ENCODE measurements at places on chromosomes 1 and 21.

- no peak for DNase-seq
Measured at GRCh38 chr1:193141804-193142203, 20.0 kb downstream of the CDC73 start.

DNA sequence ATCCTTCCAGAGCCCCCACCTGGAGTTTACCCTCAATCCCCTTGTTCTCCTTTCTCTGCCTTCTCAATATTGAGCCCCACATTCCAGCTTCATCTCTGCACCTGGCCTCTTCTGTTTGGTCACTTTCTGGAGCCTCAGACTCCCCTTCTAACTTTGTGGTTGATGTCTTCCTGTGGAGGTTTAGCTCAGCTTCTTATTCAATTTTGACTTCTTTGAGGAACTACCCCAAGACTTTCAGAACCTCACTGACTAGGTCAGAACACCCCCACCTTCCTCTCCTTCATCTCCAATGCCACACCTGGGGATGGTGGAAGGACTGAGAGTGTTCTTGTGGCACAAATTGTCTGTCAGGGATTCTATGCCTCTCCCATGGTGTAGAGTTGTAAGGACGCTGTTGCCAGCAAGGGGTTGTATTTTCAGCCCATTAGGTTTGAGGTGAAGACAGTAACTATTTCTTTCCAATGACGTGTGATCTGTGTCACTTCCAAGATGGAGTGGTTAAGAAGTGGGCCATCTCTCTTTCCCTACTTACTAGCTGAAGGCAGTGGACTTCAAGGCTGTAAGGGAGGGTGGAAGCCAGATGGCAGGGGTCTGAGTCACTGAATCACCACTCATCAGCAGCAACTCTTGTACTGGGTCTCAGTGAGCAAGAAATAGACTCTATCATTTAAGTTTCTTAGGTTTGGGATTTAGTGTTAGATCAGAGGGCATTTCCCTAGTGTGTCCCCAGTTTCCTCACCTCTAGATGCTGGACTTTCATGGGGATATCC is 80.6 kb downstream of the PAPPA2 start:
- DNase-seq = no peak

DNA sequence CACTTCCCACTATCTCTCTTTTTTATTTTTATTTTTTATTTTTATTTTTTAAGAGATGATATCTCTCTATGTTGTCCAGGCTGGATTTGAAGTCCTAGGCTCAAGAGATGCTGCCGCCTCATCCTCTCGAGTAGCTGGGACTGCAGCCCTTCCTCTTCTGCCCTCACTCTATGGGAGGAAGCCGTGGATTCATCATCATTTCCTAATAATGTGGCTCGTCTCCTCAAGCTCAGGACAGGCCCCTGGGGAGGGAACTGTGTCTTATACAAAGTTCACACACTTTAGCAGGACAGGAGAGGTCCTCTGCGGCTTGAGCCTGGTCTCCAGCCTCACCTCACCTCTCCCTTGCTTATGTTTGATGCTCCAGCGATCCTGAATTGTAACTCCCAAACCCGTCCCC is 16.5 kb upstream of the IFFO2 start:
- DNase-seq = no peak

DNA sequence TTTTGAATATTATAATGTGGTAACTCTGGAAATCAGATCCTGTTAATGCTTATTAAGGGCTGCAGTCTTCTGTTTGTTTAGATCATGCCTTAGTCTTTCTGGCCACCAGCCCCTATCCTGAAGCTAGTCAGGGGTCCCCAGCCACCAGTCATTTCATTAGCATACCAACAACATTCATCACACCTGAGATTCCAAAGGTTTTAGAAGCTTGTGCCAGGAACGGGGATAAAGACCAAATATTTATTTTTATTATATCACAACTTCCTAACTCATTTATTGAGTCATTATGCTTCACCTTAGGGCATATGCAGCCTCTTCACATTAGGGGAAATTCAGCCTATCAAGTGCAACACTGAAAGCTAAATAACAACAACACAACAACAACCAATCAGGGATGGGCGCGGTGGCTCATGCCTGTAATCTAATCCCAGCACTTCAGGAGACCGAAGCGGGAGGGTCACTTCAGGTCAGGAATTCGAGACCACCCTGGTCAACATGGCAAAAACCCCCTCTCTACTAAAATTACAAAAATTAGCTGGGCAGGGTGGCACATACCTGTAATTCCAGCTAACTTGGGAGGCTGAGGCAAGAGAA is 2.9 kb upstream of the PSEN2 start:
- DNase-seq = no peak

DNA sequence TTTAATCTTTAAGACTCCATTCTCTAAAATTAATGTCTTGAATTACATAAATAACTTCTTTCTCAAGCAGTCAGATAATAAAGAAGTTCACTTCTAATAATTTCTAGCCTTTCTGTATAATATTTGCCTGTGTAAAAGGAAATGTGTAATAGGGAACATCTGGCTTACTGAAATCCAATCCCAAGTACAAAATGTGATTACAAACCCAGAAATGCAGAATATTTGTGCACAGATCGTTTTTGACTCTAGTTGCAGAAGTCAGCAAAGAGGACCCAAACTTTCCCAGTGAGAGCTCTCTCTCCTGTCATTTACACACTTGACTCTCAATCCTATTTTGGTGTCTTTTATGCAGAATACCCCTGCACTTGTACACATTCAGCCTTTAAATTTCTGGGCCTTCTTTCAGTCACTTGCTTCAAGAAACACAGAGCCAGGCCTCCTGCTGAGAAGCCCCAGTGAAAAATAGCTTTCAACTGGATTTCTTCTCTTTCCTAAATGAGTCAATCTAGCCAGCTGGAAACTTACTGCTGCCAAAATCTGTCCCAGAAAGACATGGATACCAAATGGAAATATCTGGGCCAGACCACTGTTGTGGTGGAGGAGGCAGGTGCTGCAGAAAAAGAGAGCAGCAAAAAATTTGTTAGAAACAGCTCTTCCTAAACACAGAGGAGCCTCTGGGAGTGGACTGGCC is 68.5 kb upstream of the ADAM30 start:
- DNase-seq = no peak
